Tibial artery (tissue), 4 donors: ENCODE measurements at places on chromosomes 1 and 21.

DNA sequence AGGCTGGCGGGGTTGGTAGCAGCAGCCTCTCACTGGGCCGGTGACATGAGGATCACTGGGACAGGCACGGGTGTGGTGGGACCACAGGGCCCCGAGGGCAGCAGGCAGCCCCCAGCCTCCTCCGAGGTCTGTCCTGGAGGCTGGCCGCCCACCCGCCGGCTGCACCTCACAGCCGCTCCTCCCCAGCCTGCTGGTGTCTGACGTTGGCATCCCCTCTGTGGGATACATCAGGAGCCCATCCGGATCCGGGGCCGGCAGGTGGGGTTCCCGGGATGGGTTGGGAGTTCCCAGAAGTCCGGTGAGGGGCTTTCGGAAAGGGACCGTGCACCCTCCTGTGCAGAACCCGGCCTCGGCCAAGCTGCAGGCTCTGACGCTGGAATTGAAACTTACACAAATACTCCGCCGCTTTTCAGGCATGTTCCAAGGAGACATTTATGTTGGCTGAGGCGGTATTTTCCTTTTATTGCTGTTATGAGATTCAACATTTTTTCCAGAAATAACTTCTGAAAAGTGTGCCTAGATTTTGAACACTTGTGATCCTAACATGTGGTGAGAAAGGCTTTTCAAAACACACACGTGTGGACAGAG, 142.1 kb upstream of the ARHGEF16 start:
- peak; percentile 88 for DNase-seq

DNA sequence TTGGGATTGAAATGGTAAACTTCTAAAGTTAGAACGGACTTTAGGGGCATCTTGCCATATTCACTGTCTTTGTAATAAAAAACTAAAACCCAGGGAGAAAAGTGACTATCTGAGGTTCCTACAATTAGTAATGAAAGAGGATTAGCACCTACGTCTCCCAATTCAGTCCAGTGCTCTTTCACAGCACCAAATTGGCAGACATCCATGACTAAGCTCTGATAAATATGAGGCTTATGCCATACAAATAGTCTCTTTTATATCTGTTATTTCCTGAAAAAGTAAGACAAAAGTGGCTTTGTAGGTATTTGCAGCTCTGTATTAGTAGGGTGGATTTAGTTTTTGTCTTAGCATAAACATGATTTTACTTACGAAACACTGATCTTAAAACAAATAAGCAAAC, 315.0 kb upstream of the NRIP1 start:
- DNase-seq: no peak

DNA sequence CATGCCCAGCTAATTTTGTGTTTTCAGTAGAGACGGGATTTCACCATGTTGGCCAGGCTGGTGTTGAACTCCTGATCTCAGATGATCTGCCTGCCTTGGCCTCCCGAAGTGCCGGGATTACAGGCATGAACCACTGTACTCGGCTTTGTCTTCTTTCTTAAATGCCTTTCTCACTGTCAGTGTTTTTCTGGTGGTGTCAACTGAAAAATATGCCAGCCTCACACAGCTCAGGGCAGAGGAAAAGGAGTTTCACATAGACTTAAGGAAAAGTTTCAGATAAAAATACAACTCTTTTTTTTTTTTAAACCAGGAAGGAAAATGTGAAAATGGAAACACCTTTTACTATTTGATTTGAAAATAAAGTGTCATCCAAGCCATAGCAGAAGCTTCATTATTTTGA, 4.6 kb upstream of the MAB21L3 start:
- DNase-seq: no peak

GRCh38 chr1:114100148-114100547, 53.5 kb downstream of the SYT6 start:
- DNase-seq: no peak

DNA sequence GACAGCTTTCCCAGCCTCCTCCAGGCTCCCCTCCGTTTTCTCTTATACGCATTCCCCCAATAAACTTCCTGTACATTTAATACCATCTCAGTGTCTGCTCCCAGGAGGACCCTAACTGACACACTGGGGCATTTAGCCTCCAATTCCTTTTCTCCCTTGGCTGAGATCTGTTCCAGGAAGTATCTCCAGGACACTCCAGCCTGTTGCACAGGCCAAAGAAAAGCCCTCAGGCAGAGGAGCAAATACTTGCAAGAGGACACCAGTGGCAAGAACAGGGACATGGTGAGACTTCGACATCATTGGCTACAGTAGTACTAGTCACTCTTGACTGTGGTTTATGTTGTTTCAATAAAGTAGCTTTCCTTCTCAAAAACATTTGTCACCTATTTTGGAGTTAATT, 4.7 kb upstream of the SYNJ1 start:
- no peak for DNase-seq

DNA sequence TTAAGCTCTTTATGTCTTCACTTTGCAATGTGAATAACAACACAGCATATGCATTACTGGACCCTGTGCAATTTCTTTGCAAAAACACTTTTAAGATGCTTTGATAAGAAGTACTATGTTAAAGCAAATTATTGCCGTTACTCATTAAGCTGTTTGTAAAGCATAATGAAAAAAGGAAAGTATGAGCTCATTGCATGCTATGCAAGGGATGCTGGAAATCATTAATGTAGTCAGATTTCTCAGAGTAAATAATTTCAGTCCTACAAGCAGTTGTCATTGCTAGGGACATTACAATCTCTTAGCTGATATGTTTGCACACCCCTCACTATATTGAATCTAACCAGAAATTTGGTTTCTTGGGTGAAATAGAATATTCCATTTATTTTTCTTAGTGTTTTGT, 982.5 kb upstream of the ADGRL2 start:
- DNase-seq: no peak
